ENCODE measurements at places on chromosomes 7 and 10.

GRCh38 chr7:7662527-7662926 lies 22.0 kb downstream of the UMAD1 start:
- DNase-seq = no peak

DNA sequence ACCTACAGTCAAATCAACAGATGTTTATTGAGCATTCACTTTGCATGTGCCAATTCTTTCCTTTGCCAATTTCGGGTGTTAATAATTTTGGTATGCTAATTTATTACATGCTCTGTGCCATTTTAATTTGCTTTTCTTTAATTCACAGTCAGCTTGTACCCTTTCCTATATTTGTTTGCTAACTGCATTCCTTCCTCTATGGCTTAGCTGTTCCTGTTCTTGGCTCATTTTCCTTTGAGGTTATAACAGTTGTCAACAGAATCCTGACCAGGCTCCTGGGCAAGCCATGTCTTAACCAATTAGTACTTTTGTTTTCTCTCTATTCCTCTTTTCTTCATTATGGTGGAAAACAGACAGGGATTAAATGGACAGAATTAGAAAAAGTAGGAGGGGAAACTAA lies 73.6 kb upstream of the RPA3 start:
- DNase-seq = no peak

GRCh38 chr7:12281038-12281437 lies 69.9 kb downstream of the TMEM106B start:
- no peak for DNase-seq

GRCh38 chr7:97198596-97198995 lies 81.1 kb downstream of the SDHAF3 start:
- no peak for DNase-seq

DNA sequence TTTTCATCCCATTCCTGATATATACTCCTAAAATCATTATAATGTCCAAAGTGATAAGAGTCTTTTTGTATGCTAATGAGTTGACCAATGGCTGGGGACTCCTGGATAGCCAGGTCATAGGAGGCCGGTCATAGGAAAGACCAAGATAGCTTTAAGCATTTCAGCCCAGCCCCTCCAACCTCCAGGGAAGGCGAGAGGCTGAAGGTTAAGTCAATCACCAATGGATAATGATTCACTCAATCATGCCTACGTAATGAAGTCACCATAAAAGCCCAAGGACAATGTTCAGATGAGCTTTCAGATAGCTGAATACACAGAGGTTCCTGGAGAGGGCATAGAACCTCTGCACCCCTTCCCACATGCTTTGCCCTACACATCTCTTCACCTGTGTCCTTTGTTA lies 75.7 kb downstream of the VWDE start:
- no peak for DNase-seq

- DNase-seq = no peak
Measured at GRCh38 chr10:33160151-33160550, 174.3 kb downstream of the NRP1 start.

- no peak for DNase-seq
Measured at GRCh38 chr10:98458809-98459784, 12.4 kb upstream of the HPS1 start.

DNA sequence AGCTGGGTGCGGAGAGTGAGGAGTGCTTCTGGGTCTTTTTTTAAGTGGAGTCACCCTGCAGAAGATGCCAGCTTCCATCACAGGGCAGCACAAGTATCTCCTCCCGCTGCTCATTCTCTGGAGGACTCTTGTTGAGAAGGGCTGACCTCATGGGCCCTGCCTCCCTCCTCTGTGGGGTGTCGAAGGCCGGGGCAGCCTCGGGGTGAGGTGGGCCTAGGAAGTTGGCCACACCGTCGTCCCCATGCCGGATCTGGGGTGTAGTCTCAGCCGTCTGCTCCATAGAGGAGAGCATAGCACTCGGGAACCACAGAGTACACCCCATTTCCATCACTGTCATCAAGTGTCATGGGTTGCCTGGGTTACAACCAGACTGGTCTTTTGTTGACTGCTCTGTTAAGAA lies 85.0 kb downstream of the TRRAP start:
- no peak for DNase-seq

DNA sequence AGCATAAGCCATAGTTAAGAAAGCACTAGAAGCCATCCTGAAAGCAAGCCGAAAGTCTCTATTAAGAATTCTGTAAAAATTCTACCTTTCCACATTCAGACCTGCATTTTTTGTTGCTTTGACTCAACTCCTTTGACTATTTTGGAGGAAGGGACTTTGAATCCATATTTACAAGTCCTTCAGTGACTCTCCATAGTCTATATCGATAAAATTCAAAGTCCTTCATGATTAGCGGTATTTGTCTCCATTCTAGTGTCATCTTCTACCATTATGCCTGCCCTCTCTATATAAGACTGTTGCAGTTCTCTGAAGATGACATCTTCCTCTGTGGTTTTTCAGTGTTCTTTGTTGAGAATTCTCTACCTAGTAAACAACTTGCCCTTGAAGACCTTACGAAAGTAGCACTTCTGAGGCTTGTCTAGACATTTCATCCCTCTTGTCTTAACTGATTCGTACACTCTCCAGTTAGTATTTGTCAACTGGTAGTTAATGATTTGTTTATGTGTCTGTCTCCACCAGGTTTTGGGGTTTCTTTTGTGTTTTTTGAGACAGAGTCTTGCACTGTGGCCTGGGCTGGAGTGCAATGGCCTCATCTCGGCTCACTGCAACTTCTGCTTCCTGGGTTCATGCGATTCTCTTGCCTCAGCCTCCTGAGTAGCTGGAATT lies 1.7 kb downstream of the CCSER2 start:
- no peak for DNase-seq

DNA sequence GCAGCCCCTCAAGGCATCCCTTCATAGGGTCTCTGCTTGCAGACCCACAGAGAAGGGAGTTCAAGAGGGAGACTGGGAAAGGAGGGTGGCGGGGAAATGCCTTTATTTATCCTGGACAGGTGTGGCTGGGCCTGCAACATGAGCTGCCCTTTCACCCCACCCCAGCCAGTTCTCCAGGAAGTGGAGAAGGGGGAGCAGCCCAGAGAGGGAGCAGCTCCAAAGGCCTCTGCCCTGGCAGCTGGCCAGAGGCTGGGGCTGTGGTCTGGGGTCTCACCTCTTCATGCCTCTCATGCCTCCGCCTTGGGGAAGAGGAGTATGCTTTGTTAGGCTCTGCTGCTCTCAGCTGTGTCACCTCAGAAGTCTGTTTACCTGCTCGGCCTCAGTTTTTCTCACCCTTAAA lies 3.1 kb downstream of the LDB3 start:
- no peak for DNase-seq
